ENCODE measurements at places on chromosomes 7 and 10. TPM values are rescaled to one million over a fixed set of nuclear protein-coding genes. Genes with fewer than 3 reads are reported as not detected.

Gene TAS2R4
- 6.5 TPM for total RNA-seq

Gene TNS3
- total RNA-seq: 62.7 TPM

Gene EBF3
- total RNA-seq: 0.77 TPM

Gene HOXA4
- total RNA-seq: 7.7 TPM

GRCh38 chr7:120949998-120950538, 509 bp upstream of the ING3 start:
- DNase-seq: no peak

DNA sequence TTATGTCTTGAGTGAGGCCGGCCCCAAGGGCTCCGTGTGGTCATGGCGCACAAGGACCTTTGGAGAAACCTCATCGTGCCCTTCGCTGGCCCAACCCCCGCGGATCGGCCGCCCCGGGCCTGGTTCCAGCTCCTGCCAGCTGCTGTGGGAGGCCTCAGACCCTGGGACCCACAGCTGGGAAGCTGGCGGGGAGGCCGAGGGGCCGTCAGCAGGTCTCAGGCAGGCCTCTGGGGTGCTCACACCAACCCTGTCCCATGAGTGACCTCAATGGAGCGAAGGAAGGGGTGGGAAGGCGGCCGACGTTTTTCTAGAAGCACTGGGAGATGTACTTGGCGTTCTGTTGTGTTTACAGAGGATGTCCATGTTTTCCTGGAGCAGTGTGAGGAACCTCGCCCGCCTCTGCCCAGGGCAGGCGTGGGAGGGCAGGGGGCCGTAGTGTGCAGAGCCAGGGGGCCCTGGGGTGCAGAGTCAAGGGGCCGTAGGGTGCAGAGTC, 18.6 kb upstream of the ADGRA1 start:
- no peak for DNase-seq

- DNase-seq: no peak
These were observed 214.0 kb upstream of the KLF14 start for GRCh38 chr7:130947792-130948580.

Data from uterus (tissue), 4 donors.